Breast epithelium (tissue), 4 donors: ENCODE measurements at places on chromosomes 3 and 15.

GRCh38 chr3:192855434-192855833 is 62.2 kb downstream of the MB21D2 start:
- no peak for DNase-seq

- no peak for DNase-seq
Measured at GRCh38 chr15:83129791-83130190, 22.3 kb downstream of the TM6SF1 start.

DNA sequence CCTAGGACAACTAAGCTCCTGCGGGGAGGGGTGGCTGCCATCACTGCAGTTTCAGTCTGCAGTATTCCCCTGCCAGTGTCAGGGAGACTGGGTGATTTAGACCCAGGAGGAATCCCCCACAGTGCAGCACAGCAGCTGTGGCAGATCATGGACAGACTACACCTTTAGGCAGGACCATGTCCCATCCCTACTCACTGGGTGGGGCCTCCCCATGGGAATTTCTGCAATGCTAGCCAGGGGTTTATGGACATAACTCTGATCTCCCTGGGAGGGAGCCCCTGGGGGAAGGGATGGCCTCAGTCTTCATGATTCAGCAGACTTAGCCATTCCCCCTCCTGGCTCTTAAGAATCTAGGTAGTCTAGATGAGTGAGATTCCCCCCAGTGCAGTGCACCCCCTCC is 130.1 kb upstream of the STAC start:
- no peak for DNase-seq

DNA sequence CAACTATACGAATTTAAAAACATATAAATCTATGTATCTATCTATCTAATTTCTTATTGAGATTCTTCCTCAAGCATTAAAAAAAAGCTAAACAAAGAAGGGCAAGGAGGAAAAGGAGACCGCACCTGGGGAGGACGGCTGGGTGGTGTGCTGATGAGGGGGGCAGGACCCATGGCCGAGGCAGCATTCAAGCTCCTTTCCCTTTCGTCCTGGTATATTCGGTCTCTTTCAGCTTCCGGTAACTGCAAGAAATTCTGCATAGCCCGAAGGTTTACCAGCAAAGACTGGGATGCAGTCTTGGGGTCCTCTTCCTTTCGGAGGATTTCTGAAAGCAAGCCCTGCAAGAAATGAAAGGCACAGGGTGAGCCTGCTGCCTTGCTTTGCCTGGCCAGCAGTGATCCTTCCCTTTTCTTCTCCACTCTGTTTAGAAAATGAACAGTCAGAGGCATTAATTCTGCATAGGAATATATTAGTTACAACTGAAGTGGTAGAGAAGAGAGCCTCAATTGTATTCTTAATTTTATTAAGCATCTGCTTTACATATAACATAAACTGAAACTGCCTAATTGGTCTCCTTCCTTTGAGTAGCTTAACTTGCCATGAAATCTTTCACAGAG is 38.8 kb downstream of the SATB1 start:
- DNase-seq = no peak

- DNase-seq = no peak
Measured at GRCh38 chr15:44500555-44500954, 36.4 kb upstream of the EIF3J start.

DNA sequence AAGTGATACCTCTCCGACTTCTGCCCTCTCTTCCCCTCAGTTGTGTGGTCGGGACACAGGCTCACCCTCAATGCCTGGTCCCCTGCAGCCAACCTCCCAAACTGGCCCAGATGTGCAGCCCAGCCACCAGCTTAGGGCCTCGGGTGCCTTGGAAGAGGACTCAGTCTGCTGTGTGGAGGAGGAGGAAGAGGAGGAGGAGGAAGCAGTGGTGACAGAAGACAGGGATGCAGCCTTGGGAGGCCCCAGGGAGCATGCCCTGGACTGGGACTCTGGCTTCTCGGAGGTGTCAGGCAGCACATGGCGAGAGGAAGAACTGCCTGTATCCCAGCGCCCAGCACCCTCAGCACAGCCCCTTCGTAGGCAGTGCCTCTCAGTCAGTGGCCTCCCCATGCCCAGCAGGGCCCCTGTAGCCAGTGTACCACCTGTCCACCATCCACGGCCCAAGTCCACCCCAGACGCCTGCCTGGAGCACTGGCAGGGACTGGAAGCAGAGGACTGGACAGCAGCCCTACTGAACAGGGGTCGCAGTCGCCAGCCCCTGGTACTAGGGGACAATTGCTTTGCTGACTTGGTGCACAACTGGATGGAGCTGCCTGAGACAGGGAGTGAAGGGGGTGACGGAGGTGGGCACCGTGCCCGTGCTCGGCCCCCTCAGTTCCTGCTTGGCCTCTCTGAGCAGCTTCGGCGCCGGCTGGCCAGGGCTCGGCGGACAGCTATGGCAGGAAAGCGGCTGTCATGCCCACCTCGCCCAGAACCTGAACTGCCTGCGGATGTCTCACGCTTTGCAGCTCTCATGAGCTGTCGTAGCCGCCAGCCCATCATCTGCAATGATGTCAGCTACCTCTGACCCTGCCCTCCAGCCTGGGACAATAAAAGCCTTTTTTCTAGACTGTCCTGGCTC is 1.3 kb downstream of the INKA1 start:
- DNase-seq = no peak

GRCh38 chr3:133734305-133734704 is 11.9 kb upstream of the TF start:
- DNase-seq = no peak

GRCh38 chr3:69936266-69936665 is 63.3 kb upstream of the SAMMSON start:
- no peak for DNase-seq

GRCh38 chr15:92877000-92877399 is 23.1 kb upstream of the CHD2 start:
- DNase-seq = no peak

DNA sequence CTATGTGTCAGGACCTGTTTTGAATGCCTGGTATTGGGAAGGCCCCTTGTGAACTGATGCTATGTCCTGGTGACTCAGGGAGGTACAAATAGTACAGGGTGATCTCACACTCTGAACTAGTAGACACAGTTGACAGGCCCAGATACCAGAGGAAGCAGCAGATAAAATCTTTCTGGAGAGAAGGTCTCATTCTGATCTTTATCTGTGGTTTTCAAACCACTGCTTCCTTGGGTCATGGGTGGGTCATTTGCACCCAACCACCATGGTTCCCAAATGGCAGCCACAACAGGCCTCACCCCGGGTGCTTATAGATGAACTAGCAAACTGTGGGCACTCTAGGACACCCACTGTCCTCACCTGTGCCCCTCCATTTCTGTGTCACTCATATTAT is 43.4 kb downstream of the PXYLP1 start:
- no peak for DNase-seq

- DNase-seq = no peak
Measured at GRCh38 chr3:175940243-175940642, 1081.1 kb downstream of the NAALADL2 start.

- DNase-seq = no peak
Measured at GRCh38 chr3:149494022-149494758, 19.7 kb downstream of the TM4SF4 start.
